CD4-positive, alpha-beta T cell treated with Interleukin-21 for 1 hour (primary cell): ENCODE measurements at places on chromosomes 5 and 9.

GRCh38 chr9:14192556-14192955 is 121.4 kb downstream of the NFIB start:
- no peak for DNase-seq

DNA sequence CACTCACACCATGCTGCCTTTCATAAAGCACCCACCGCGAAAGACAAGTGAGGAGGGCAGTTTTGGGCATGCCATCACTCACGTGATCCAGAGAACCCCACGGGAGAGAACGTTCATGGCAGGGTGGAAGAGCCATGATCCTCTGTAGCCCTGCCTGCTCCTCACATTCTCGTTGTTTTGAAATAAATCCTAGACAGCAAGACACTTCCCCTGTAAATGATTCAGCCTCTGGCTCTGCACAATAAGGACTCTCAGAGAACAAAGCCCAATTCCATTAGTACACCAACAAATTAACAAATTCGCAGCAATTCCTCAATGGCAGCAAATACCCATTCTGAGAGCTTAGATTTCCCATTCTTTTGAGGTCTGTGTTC is 71.5 kb downstream of the WNK2 start:
- no peak for DNase-seq

- DNase-seq = no peak
Measured at GRCh38 chr9:19828576-19829109, 39.8 kb upstream of the SLC24A2 start.

DNA sequence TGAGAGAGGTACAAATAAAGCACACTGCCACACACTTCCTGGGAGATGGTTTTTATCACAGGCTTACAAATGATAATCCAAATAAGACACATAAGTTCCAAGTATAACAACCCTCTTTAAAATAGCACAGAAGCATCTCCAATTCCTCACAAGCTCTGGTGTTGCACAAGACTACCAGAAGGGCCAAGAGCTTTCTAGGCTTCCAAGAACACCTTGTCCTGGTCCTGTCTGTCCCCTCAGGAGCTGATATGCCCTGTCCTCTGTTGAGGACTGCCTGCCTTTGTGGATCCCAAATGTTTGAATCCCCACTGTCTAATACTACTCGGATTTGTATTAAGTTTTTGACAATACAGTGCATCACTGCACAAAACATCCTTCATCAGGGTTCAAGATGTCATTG is 110.1 kb downstream of the SPOCK1 start:
- DNase-seq = no peak

GRCh38 chr9:109889456-109889855 is 109.5 kb downstream of the PALM2AKAP2 start:
- no peak for DNase-seq

DNA sequence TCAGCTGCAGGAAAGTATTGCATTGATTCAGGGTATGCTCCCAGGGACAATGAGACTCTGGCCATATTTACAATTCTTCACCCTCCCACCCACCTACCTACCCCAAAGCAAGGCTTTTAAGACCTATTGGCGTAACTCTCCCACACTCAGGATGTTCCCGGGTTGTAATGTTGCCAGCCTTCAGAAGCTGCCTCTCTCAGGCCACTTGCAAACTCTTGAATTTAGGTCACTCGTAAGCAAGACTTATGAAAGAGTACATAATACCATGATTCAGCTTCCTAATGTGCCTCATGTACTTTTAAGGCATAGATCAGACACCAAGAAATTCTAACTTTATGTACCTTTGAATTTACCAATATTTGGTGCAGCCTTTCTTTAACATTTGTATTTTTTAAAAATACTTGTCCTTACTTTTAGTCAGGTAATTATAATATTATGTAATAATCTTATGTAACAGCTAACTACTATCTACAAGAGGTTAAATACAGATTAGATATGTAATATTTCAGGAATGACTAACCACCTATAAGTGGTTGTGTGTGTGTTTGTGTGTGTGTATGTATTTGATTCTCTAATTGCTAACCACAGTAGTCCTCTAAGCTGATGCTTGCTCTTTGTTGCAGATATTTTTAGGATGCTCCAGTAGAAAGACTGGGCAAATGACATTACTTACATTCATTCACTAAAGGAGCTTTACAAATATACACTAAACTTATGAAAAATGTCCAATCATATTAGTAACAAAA is 630.5 kb upstream of the MEF2C start:
- no peak for DNase-seq

GRCh38 chr5:131277875-131278740 is 14.3 kb downstream of the CDC42SE2 start:
- DNase-seq = peak; percentile 60

DNA sequence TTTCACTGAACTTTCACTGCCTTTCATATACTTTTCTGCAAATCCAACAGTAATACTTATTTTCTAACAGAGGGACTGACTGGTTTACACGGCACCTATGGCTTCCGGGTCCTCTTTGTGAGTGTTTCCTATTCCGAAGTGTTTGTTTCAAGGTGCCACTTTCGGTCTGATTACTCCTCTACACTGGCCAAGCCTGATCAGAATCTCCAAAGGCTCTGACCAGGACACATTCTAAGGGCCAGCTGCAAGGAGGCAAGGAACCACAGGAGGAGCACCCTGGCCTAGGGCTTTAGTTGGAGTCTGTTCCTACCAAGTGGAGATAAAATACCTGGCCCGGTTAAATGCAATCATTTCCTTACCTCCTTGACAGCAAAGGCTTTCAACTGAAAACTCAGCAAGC is 132.1 kb downstream of the GLIS3 start:
- DNase-seq = no peak

DNA sequence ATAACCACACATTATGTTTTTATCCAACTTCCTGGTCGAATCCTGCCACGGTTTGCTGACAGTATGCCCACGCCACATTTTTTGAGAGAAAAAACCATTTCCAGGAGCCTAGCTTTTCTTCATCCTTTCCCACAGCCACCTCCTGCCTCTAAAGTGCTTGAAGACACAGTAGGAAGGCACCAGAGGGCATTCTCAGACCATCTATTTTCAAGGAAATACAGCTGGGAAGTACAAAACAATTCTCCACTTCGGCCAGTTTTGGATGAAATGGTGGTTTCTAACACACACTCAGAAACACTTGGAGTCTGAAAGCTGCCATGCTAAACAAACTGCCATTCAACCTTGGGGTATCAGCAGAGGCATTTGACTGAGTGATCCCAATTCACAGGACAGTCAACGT is 86.3 kb upstream of the RPS23 start:
- DNase-seq = no peak

DNA sequence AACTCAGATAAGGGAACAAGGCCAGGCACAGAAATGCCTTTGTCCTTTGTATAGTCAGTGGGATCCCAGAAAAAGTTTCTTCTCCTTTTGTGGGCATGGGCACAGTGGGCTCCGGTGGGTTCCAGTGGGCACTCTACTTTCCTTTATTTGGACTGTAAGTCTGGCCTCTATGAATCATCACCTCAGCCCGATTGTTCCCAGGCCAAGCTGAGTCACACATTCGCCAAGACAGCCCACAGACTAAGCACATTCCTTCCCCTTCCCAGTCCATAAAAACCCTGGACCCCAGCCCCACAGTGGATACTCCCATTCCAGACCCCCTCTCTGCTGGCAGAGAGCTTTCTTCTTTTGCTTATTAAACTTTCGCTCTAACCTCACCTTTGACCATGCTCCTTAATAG is 165.0 kb downstream of the FBXL17 start:
- no peak for DNase-seq

DNA sequence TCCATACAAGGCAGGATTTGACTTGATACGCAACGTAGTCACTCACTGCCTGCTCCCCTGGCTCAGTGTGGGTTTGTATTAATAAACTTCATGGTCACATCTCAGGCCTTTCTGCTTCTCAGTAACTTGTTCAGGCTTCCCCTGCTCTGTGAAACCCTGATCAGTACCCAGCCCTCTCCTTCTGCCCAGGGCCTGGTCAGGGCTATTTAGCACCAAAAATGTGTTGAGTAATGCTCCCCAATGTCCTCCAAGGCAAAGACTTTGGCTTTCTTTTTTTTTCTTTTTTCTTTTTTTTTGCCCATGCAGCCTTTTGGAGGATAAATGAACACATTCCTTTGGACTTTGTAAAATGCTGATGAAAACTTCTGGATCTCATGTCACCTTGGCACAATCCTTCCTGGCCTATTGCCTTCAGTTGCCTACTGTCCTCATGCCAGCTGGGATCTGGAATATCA is 399.2 kb upstream of the KLF4 start:
- DNase-seq = no peak

DNA sequence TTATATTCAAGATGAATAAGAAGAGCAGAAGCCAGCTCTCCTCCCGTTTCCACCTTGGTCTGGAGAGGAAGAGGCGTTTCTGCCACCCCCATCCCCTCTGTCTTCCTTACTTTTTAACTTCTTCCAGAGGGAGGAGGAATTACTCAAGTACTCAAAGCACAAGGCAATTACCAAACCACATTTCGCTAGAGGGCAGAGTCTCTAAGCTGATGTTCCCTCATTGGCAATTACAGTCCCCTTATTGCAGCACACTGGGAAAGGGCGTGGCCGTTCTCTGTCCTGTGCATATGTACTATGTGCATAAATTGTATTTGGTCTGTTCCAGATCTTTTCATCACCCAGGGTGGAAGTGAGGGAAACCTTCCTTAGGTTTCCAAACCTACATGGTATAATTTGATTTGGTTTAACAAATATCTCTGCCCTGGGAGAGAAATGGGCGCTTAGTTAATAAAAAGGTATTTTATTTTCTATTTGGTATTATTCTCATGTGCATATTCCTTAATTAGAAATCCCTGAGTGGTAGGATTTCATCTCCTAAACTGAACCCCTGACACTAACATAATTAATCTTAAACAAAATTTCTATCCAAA is 29.8 kb upstream of the ALDOB start:
- no peak for DNase-seq

- DNase-seq = no peak
Measured at GRCh38 chr9:16521868-16522411, 348.5 kb downstream of the BNC2 start.

GRCh38 chr9:116450378-116451139 is 236.5 kb upstream of the TRIM32 start:
- no peak for DNase-seq

GRCh38 chr5:154646745-154647113 is 108.4 kb upstream of the LARP1 start:
- no peak for DNase-seq

DNA sequence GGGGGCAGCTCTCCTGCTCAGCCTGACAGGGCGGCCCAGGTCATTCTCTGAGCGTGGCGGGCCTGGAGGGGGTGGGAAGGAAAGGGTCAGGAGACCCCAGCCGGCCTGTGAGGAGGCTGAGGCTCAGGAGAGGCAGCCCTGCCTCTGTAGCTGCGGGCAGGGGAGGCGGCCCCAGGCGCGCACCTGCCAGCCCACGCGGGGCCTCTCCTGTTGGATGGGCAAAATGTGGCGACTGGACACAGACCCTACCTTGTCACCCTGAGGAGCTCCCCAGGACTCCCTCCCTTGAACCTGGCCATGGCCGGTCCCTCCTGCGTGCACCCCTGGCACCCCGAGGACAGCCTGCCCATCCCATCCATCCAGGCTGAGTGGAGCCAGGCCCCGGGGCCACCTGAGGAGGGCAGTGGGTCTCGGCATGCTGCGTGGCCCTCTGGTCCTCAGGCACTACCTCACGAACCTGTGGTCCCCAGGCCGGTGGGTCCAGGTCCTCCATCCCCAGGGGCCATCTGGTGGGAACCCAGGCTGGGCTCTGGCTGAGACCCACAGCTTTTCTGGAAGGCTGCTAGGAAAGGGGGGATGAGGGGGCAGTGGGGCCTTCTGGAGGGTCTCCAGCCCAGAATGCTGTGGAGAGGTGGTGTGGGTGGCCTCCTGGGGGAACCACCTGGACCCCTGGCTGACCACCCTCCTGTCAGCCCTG is 15.1 kb upstream of the NRARP start:
- no peak for DNase-seq

GRCh38 chr9:82930116-82930515 is 132.8 kb downstream of the RASEF start:
- DNase-seq = no peak

- DNase-seq = no peak
Measured at GRCh38 chr5:76791461-76791860, 27.4 kb upstream of the F2RL1 start.

GRCh38 chr9:36823466-36823865 is 210.6 kb downstream of the PAX5 start:
- DNase-seq = no peak
